ENCODE measurements at places on chromosomes 13 and 19.

- peak; percentile 4 for DNase-seq
Measured at GRCh38 chr19:56637976-56638555, 4.9 kb upstream of the SMIM17 start.

GRCh38 chr13:77554069-77554468 lies 18.6 kb downstream of the SCEL start:
- no peak for DNase-seq

GRCh38 chr13:28529836-28530235 lies 34.9 kb upstream of the FLT1 start:
- no peak for DNase-seq

DNA sequence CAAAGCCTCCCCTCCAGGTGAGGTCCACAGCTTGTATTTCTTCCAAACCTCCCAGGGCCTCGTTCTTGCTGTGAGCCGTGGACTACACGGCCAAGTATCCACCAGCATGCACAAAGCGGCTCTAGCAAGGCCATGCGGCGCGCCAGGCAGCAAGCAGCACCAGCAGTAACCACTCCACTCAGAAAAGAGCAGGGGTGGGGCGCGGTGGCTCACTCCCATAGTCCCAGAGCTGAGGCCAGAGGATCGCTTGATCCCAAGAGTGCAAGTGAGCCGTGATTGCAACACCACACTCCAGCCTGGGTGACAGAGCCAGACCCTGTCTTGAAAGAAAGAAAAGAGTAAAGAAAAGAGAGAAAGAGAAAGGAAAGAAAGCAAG lies 4.7 kb downstream of the CCDC8 start:
- DNase-seq, result no peak

- DNase-seq, result no peak
Measured at GRCh38 chr13:21948769-21949474, 278.0 kb downstream of the FGF9 start.

DNA sequence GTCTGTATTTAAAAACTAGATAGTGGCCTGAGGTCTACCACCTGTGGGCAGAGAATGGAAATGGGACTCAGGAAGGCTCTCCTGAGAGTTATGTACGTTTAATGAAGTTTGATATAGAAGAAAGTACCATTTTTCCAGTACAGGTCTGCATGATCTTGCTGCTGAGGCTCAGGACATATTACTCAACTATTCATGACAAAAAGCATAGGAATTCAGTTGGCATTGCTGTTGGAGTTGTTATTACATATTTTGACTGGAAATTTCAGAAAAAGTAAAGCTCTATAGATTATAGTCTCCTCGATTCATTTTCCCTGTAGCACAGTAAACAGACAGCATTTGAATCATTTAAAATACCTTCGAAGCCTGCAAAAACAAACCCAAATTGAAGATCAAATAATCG lies 469.8 kb downstream of the DCT start:
- no peak for DNase-seq

GRCh38 chr13:73935991-73936390 lies 198.2 kb downstream of the KLF12 start:
- DNase-seq, result no peak

DNA sequence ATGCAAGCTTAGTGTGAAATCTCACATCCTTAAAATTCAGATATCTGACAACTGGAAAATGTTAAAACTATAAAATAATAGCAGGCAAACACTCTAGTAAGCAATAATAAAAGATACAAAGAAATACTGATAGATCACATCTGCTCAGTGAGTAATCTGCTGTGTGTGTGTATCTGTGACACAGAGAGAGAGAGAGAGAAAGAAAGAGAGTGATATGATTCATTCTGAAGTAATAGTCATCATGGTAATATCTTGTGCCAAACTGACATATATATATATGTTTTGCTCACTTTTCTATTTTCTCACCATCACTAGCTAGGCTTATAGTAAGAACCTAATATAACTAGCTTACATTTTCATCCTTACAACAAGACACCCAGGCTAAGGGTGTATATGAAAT lies 288.0 kb upstream of the SLITRK6 start:
- DNase-seq, result no peak

DNA sequence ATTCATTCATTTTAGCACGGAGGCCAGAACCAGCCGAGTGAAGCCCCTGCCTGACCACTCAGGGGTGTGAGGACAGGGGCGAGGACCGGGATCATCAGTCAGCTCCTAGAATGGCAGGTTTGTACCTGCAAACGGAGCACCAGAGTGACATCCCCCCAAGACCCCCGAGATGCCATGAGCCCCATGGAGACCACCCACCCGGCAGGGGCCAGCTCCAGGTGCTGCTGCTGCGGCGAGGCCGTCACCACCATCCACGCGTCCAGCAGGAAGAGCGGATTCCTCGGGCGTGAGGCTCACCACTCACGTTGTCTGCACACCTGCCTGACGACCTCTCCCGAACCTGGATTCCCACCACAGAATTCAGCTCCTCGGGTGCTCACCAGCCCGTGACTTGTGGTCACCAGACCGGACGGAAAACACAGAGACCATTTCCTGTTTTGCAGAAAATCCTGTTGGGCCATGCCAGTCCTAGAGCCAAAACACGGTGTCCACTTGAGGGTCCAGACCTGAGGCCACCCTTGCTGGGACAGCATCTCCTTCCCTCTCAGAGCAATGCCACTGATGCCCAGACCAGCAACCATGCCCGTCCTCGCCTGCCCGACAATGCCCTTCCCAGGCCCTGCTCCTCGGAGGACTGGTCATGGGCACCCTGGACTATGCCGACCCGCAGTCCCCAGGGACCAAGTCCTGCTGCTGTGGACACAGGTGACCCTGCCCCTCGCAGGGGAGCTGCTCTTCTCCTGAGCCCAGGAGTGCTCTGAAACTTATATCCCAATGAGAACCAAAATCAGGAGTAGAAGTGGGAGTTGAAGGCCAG lies 74.2 kb downstream of the RASA3 start:
- no peak for DNase-seq

GRCh38 chr19:17090583-17090982 lies 15.0 kb downstream of the MYO9B start:
- DNase-seq, result no peak

- DNase-seq, result no peak
Measured at GRCh38 chr13:98279473-98280175, 102.6 kb upstream of the RNF113B start.

DNA sequence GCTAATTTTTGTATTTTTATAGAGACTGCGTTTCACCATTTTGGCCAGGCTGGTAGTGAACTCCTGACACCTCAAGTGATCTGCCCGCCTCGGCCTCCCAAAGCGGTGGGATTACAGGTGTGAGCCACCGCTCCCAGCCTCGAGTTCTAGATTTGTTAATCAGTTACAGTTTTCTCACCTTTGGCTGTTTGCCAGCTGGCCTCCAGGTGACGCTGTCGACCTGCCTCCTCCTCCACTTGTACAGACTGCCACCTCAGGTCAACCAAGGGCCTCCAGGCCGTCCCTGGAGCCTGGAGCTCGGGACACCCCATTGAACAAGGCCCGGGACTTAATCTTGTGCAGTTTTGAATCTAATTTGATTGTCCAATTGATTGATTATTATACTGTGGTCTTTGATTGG lies 45.5 kb downstream of the IER2 start:
- DNase-seq, result no peak

DNA sequence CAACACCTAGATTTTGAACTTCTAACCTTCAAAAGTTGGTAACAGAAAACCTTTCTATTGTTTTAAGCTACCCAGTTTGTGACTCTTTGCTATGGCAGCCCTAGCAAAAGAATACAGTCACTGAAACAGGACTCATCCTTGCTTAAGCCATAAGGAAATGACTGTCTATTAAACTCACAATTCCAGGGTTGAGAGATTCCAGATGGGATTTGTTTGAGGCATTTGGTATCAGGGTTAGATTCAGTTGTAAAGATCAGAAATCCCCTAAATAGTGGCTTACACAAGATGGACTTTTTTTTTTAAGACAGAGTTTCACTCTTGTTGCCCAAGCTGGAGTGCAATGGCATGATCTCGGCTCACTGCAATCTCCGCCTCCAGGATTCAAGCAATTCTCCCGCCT lies 41.1 kb upstream of the RGCC start:
- no peak for DNase-seq
